Caco-2 (cell line): ENCODE measurements at places on chromosomes 11 and 22. TPM values are rescaled to one million over a fixed set of nuclear protein-coding genes. Genes with fewer than 3 reads are reported as not detected.

The ACTN3 gene
- 0.16 TPM in 1 of 2 replicates, not detected in the other for total RNA-seq

The MGAT3 gene
- total RNA-seq, result 15.5 and 16.6 TPM in 2 replicates

The ASRGL1 gene
- total RNA-seq, result 41.1 and 43.3 TPM in 2 replicates

The SCO2 gene
- total RNA-seq, result 3.0 and 6.5 TPM in 2 replicates

The SLC17A6 gene
- total RNA-seq, result not detected in 2 replicates

The PGA5 gene
- not detected in 2 replicates for total RNA-seq

The SCGB1D2 gene
- not detected in 2 replicates for total RNA-seq

The DTX4 gene
- total RNA-seq, result 85.6 and 96.7 TPM in 2 replicates

The C11orf97 gene
- total RNA-seq, result not detected in 2 replicates

The GNG3 gene
- not detected in 2 replicates for total RNA-seq

The LRRC74B gene
- total RNA-seq, result not detected in 2 replicates

The RIBC2 gene
- 11.5 and 14.1 TPM in 2 replicates for total RNA-seq

The TMEM45B gene
- total RNA-seq, result 58.2 and 60.0 TPM in 2 replicates

The CTSW gene
- total RNA-seq, result not detected in 2 replicates

The GANAB gene
- total RNA-seq, result 414 and 442 TPM in 2 replicates

The DBX1 gene
- not detected in 2 replicates for total RNA-seq

The GVQW3 gene
- 13.0 and 15.8 TPM in 2 replicates for total RNA-seq

The MUC15 gene
- total RNA-seq, result 0.63 and 0.70 TPM in 2 replicates

The TENM4 gene
- total RNA-seq, result 1.1 and 2.0 TPM in 2 replicates

The MCM5 gene
- 99.6 and 107 TPM in 2 replicates for total RNA-seq

The TBX10 gene
- not detected in 2 replicates for total RNA-seq

The C11orf42 gene
- total RNA-seq, result not detected in 2 replicates

The PRDM10 gene
- 11.8 and 12.0 TPM in 2 replicates for total RNA-seq

The GAB4 gene
- not detected in 2 replicates for total RNA-seq

The BET1L gene
- total RNA-seq, result 56.8 and 57.4 TPM in 2 replicates

The PANX2 gene
- total RNA-seq, result 2.2 and 2.6 TPM in 2 replicates

The SLC7A4 gene
- 1.9 and 2.1 TPM in 2 replicates for total RNA-seq

The HTR3B gene
- total RNA-seq, result not detected in 2 replicates

The DUSP8 gene
- total RNA-seq, result 7.7 and 12.1 TPM in 2 replicates

The OR52N4 gene
- not detected in 2 replicates for total RNA-seq

The CRYBB2 gene
- total RNA-seq, result not detected in 2 replicates

The PIWIL4 gene
- 3.4 and 3.6 TPM in 2 replicates for total RNA-seq

The TMPRSS6 gene
- total RNA-seq, result 1.5 and 1.6 TPM in 2 replicates

The UBQLNL gene
- total RNA-seq, result not detected in 2 replicates

The SCUBE1 gene
- not detected in 2 replicates for total RNA-seq

The SEZ6L gene
- not detected in 2 replicates for total RNA-seq

The GLB1L2 gene
- 15.8 TPM in 2 replicates for total RNA-seq

The ARHGAP20 gene
- total RNA-seq, result 0.05 TPM in 1 of 2 replicates, not detected in the other

The SPDYC gene
- not detected in 2 replicates for total RNA-seq

The CCDC89 gene
- 2.0 and 2.6 TPM in 2 replicates for total RNA-seq

The KCNQ1 gene
- total RNA-seq, result 0.72 and 1.0 TPM in 2 replicates

The TYR gene
- total RNA-seq, result not detected in 2 replicates

The LRRC4C gene
- total RNA-seq, result not detected in 2 replicates

The SLC16A8 gene
- total RNA-seq, result not detected in 2 replicates

The MMP12 gene
- total RNA-seq, result not detected in 2 replicates

The LARGE2 gene
- total RNA-seq, result 62.3 and 67.4 TPM in 2 replicates

The TIMM8B gene
- total RNA-seq, result 147 and 154 TPM in 2 replicates

The MS4A6A gene
- not detected in 2 replicates for total RNA-seq

The OR52H1 gene
- total RNA-seq, result not detected in 2 replicates

The KRTAP5-10 gene
- not detected in 2 replicates for total RNA-seq

The ZBTB16 gene
- total RNA-seq, result 10.6 and 12.7 TPM in 2 replicates

The H19 gene
- total RNA-seq, result 1.5 TPM in 2 replicates

The TMPRSS5 gene
- 2.4 and 2.7 TPM in 2 replicates for total RNA-seq

The ZC3H7B gene
- 55.0 and 60.6 TPM in 2 replicates for total RNA-seq

The SLC25A18 gene
- 0.14 TPM in 1 of 2 replicates, not detected in the other for total RNA-seq

The MS4A3 gene
- not detected in 2 replicates for total RNA-seq

The CST6 gene
- total RNA-seq, result not detected in 2 replicates
